ENCODE measurements at places on chromosomes 2 and 18.

DNA sequence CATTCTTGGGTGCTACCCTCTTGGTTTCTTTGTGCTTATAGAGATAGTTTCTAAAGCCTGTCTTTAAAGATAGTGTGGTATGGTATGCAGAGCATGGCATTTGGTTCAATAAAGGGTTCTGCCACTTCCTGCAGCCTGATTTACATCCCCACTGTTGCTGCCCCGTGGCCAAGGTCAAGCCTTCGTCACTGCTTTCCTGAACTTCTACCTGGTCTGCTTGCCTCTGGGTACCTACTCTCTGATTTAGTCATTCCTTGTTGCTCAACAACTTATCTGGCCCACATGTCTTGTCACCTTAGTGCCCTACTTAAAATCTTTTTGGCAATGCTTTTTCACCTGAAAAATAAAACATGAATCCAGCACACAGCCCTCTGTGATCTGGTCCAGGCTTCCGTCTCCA is 352.9 kb downstream of the LPIN1 start:
- no peak for DNase-seq

DNA sequence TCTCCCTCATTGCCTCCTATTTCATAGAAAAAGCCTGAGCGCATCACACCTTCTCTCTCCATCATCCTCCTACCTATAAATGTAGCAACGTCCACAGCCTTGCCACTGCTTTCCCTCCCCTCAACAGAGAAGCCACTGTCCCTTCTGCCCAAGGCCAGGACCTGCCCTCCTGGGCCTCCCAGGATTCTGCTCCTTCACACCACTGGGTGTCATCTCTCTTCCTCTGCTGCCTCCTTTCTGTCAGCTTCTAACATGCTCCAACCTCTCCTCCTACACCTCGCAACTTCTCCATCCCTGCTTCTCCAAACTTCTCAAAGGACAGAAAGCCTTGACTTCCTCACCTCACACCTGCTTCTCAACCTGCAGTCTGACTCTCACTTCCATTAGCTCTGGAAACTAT is 21.2 kb upstream of the ME2 start:
- no peak for DNase-seq

GRCh38 chr2:85733121-85733960 is 20.4 kb upstream of the ATOH8 start:
- DNase-seq = no peak

DNA sequence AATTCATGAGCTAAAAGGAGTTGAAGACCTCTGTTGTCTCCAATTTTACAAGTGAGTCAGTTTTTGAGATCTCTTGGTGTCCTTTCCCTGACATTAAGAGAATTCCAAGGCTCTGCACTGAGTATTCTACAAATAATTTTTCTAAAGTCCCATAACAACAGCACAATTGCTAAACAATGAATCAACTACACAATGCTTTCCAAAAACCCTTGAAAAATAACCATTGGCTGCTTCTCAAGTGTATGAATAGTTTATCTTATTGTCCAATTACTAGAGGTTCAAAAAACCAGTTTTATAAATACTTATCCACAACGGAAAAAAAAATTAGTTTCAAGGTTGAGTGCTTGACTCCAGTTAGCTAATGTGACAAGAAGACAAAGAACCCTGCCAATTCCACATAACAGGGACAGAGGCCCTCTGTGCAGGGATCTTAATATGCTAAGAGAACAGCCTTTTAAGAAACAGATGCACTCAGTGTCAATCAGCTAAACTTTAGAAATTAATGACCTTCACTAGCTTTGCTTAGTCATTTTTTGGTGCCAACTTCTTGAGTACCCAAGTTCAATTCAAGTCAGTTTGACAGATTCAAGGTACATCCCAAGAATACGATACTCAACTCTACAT is 266.6 kb upstream of the CYP26B1 start:
- no peak for DNase-seq

- no peak for DNase-seq
Observed at GRCh38 chr2:120862201-120863060, 126.8 kb downstream of the GLI2 start.

GRCh38 chr18:62420513-62421209 is 95.6 kb downstream of the TNFRSF11A start:
- DNase-seq = peak; percentile 79

DNA sequence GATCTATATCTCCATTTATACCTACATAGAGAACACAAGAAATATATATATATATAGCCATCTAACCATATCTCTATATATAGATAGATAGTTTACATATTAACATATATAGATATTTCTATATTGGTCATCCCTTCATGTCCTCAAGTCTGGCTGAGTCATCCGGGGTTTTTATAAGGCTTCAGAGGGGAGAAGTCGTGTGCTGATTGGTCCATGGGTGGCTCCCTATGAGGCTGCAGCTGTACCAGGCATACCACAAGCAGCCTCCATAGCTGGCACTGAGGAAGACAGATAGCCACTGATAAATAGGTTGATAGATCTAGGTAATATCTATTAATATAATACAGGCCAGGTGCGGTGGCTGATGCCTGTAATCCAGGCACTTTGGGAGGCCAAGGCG is 618.3 kb upstream of the SETBP1 start:
- DNase-seq = no peak

DNA sequence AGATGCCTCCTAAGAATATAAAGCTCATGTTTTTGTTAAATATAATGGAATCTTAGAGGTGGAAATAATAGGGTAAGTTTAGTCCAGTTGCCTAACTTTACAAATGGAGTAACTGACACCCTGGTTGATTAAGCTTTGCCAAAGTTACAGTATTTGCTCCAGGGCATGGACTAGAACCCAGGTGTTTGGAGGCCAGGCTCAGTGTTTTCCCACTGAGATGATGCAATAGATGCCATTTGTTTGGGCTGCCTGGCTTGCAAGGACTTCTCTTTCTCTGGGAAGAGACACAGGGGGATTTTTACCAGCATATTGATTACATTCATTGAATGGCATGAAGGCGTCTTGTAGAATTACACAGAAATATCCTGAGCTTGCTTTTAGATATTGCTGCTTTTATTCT is 397.8 kb downstream of the SLC4A3 start:
- DNase-seq = no peak

- DNase-seq = no peak
Observed at GRCh38 chr18:49904871-49905555, 91.7 kb upstream of the ACAA2 start.

DNA sequence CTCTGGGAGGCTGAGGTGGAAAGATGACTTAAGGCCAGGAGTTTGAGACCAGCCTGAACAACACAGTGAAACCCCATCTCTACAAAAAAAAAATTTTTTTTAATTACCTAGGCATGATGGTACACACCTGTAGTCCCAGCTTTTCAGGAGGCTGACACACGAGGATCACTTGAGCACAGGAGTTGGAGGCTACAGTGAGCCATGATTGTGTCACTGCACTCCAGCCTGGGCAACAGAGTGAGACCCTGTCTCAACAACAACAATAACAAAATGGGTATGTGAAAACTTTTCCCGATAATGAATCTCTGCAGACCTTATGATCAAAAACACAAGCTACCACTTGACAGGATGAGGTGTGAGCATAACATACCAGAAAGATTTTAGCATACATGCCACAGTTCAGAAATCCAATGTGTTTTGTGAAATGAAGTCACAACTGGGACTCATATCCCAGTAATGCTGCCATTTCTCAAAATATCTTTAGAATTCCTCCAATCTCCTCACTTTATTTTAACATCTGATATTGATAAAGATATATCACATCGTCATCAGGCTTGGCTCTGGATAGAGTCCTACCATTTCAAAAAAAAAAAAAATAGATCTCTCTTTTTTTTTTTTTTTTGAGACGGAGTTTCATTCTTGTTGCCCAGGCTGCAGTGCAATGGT is 74.0 kb upstream of the PELI1 start:
- no peak for DNase-seq

- no peak for DNase-seq
Observed at GRCh38 chr2:177662895-177663294, 270.3 kb downstream of the AGPS start.

Measured in CD4-positive, alpha-beta T cell treated with Interleukin-17A for 1 hour (primary cell).